ENCODE measurements at places on chromosomes 12 and 14.

DNA sequence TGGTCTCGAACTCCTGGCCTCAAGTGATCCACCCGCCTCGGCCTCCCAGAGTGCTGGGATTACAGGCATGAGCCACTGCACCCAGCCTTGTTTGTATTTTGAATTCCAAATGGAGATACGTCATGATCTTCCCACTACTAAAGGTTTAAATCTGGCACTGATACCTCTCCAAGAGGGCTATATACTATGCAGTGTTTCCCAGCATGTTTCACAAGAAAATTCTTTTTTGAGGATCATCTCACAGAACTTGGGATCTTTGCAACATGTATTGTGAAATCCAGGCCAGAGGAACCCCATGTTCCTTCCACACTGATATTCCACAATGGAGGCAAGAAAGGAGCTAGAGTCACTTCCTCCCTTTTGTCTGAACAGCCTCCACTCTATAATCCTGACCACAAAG lies 112.7 kb downstream of the NT5DC3 start:
- H3K27me3 ChIP-seq, result no peaks in the 10 kb centered on the region
- H3K4me3 ChIP-seq, result no peak overlapping the region
- H3K4me1 ChIP-seq, result no peaks in the 10 kb centered on the region
- no peak for DNase-seq
- no peaks in the 10 kb centered on the region for H3K36me3 ChIP-seq

- no peak for DNase-seq
- no peaks in the 10 kb centered on the region for H3K36me3 ChIP-seq
- no peak overlapping the region for H3K27ac ChIP-seq
- H3K4me3 ChIP-seq, result no peak overlapping the region
These were observed 25.5 kb upstream of the TXNRD1 start for GRCh38 chr12:104189915-104190555.

GRCh38 chr14:90760591-90761316 lies 55.5 kb downstream of the TTC7B start:
- H3K4me1 ChIP-seq, result peaks cover 2% of the 10 kb centered on the region
- peak; percentile 26 for DNase-seq
- H3K36me3 ChIP-seq, result no peaks in the 10 kb centered on the region
- no peak overlapping the region for H3K27ac ChIP-seq
- no peaks in the 10 kb centered on the region for H3K27me3 ChIP-seq
- H3K4me3 ChIP-seq, result no peak overlapping the region

DNA sequence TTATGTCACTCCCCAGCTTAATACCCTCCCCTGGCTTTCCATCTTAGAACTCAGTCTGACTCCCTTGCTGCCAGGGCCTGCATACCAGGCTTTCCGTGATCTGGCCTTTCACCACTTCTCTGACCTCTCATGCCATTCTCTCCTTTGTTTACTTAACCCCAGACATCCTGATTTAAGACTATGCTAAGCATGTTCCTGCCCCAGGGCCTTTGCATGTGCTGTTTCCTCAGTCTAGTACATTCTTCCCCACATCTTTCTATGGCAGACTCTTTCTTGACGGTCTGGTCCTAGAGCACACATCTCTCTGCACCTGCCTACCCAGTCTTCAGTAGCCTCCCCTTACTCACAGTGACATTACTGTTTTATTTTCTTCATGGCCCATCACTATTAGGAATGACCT lies 42.2 kb downstream of the PLXNC1 start:
- H3K27ac ChIP-seq, result no peak overlapping the region
- H3K4me1 ChIP-seq, result peaks cover 22% of the 10 kb centered on the region
- no peaks in the 10 kb centered on the region for H3K36me3 ChIP-seq
- no peaks in the 10 kb centered on the region for H3K27me3 ChIP-seq

DNA sequence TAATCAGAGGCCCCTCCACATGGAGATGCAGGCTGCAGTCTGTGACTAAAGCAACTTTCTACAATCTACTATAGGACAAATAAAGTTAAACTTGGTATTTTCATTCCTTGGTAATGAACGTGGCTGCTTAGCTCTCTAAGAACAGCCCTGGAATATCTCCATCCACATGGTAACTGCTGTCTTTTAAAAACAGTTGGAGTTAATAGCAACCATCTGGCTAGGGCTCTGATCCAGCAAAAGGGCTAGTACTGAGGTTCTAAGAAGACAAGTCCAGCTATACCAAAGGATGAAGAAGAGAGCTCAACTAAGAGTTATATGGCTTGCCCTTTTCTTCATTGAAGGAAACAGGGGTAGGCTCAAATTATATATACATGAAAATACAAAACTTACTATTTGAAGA lies 920.1 kb downstream of the FLRT2 start:
- H3K27ac ChIP-seq, result no peak overlapping the region
- no peak for DNase-seq
- H3K4me1 ChIP-seq, result no peaks in the 10 kb centered on the region

GRCh38 chr12:56877195-56878009 lies 56.8 kb downstream of the SDR9C7 start:
- H3K4me3 ChIP-seq, result no peak overlapping the region
- no peak for DNase-seq
- H3K27me3 ChIP-seq, result no peaks in the 10 kb centered on the region
- H3K27ac ChIP-seq, result no peak overlapping the region
- H3K4me1 ChIP-seq, result peaks cover 8% of the 10 kb centered on the region

DNA sequence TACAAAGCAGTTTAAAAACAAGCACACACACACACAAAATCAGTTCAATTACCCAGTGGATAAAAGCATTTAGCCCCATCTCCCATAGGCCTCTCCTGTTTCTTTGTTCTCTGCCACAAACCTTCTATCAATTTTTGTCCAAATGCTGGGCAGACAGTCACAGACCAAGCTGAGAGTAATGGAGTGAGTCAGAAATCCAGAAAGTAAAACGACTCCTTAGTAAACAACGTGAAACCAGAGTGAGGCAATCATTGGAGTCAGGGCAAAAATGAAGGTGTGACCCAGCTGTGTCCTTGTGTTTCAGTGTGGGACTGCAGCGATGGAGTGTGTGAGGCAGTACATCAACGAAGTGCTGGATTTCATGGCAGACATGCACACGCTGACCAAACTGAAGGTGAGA lies 102.0 kb downstream of the PRIMA1 start:
- H3K4me1 ChIP-seq, result no peaks in the 10 kb centered on the region
- H3K4me3 ChIP-seq, result no peak overlapping the region
- DNase-seq, result no peak
- H3K36me3 ChIP-seq, result no peaks in the 10 kb centered on the region
- H3K27ac ChIP-seq, result no peak overlapping the region

DNA sequence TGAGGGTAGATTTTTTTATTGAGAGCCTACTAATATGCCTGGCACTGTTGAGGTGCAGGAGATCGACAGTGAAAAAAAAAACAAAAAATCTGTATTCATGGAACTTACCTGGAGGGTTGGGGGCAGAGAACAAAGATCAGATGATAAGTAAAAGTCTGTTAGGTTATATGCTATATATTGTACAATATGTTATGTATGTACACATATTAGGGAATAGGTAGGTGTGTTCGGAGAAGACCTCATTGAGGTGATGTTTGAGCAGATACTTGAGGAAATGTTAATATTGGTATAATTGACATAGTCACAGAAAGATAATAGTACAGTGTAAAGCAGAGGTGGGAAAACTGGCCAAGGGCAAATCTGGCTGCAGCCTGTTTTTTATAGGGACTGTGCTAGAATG lies 5.6 kb downstream of the ARF6 start:
- H3K4me3 ChIP-seq, result no peak overlapping the region
- H3K27ac ChIP-seq, result no peak overlapping the region
- no peaks in the 10 kb centered on the region for H3K27me3 ChIP-seq
- no peak for DNase-seq
- H3K36me3 ChIP-seq, result peaks cover 45% of the 10 kb centered on the region

GRCh38 chr14:68079941-68080697 lies 260.5 kb downstream of the RAD51B start:
- DNase-seq, result no peak
- H3K27ac ChIP-seq, result no peak overlapping the region
- peaks cover 9% of the 10 kb centered on the region for H3K4me1 ChIP-seq
- no peaks in the 10 kb centered on the region for H3K36me3 ChIP-seq
- H3K27me3 ChIP-seq, result no peaks in the 10 kb centered on the region
- H3K4me3 ChIP-seq, result no peak overlapping the region

GRCh38 chr14:87008965-87009364 lies 984.0 kb downstream of the GALC start:
- H3K36me3 ChIP-seq, result no peaks in the 10 kb centered on the region
- no peaks in the 10 kb centered on the region for H3K27me3 ChIP-seq
- no peak overlapping the region for H3K4me3 ChIP-seq
- H3K4me1 ChIP-seq, result no peaks in the 10 kb centered on the region
- H3K27ac ChIP-seq, result no peak overlapping the region

GRCh38 chr12:73057428-73057827 lies 785.3 kb downstream of the TRHDE start:
- no peaks in the 10 kb centered on the region for H3K36me3 ChIP-seq
- H3K4me3 ChIP-seq, result no peak overlapping the region
- no peak for DNase-seq
- H3K27ac ChIP-seq, result no peak overlapping the region

DNA sequence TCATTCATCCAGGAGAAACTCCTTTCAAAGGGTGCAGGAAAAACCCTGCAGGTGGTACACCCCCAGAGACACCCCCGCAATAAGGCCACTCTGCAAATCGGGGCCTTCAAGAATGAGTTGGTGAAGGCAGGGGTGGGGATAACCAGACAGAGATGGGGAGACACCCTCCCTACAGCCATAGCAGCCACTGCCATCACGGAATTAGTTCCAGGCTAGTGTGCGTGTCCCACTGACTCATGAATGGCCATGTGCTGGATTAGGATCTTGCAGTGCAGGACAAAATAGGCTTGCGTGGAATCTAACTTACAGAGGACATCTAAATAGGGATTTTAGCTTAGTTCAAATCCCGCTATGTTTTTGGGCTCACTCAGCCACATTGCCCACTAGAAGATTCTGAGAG lies 37.8 kb downstream of the SPRING1 start:
- H3K27me3 ChIP-seq, result no peaks in the 10 kb centered on the region
- no peak overlapping the region for H3K4me3 ChIP-seq
- no peak overlapping the region for H3K27ac ChIP-seq
- no peaks in the 10 kb centered on the region for H3K36me3 ChIP-seq
- no peaks in the 10 kb centered on the region for H3K4me1 ChIP-seq

- DNase-seq, result no peak
- peaks cover 13% of the 10 kb centered on the region for H3K4me1 ChIP-seq
- H3K27ac ChIP-seq, result no peak overlapping the region
- H3K27me3 ChIP-seq, result no peaks in the 10 kb centered on the region
These were observed 5.6 kb downstream of the AACS start for GRCh38 chr12:125070661-125071390.

GRCh38 chr12:645563-646071 lies 17.6 kb downstream of the NINJ2 start:
- H3K4me1 ChIP-seq, result no peaks in the 10 kb centered on the region
- no peak overlapping the region for H3K4me3 ChIP-seq
- H3K36me3 ChIP-seq, result no peaks in the 10 kb centered on the region
- no peak overlapping the region for H3K27ac ChIP-seq
- H3K27me3 ChIP-seq, result no peaks in the 10 kb centered on the region

DNA sequence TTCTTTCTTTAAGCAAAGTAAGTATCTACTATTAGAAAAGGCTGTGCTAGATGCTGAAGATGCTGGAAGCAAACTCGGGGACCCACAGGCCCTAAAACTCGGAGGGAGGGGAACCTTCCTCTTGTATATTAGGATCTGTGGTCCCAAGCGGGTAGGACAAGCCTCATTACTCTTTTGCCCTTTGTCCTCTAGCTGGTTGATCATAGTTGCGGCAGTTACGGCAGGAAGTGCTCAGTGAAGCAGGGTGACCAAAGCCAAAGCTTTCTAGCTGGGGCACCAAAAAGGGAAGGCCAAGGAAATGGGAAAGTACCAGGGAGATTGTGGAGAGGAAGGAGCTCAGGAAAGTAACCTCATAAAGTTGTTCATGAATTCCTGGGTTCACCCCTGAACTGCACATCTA lies 76.3 kb downstream of the SCFD1 start:
- no peaks in the 10 kb centered on the region for H3K4me1 ChIP-seq
- no peak overlapping the region for H3K4me3 ChIP-seq
- no peak for DNase-seq
- H3K27ac ChIP-seq, result no peak overlapping the region

DNA sequence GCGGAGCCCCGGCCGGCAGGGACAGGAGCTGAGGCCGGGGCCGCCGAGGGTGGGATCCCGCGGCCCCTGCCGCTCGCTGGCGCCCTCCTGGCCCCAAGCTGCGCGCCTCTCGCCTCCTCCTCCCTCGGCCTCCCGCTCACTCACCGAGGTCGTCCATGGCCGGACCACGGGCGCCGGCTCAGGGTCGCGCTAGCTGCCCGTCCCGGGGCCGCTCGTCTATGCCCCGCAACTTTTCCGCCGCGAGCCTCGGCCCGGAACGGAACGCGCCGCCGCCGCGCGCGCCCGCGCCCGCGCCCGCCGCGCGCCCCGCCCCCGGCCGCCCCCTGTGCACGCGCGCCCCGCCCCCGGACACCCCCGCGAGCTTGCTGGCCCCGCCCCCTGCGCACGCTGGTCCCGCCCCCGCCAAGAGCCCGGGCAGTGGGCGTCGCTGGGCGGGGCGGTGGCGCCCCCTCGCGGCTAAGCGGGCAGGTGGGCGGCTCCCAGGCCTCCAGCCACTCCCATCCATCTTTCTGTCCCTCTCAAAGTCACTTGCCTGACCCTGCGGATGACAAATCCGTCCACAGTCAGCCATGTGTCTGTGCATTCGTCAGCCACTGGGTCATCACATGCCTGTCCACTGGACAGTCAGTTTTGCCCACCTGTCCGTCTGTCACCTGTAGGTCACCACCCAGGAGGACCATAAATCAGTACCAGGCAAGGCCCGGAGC lies at the start of gene PXN:
Gene PXN (minus strand): TSS at position 258 of the 707 bp plus-strand sequence. CDS start 101 bp downstream, at position 157.
- H3K4me3 ChIP-seq, result peak within 1 kb of the TSS; percentile 98
- H3K36me3 ChIP-seq, result no peaks in the 10 kb centered on the region
- H3K27me3 ChIP-seq, result no peaks in the 10 kb centered on the region
- H3K27ac ChIP-seq, result no peak within 1 kb of the TSS
- H3K4me1 ChIP-seq, result peaks cover 16% of the 10 kb centered on the region
- DNase-seq, result peak; percentile 85

GRCh38 chr14:75254901-75255584 lies 23.6 kb upstream of the FOS start:
- DNase-seq, result no peak
- no peak overlapping the region for H3K27ac ChIP-seq
- no peaks in the 10 kb centered on the region for H3K27me3 ChIP-seq
- H3K4me3 ChIP-seq, result no peak overlapping the region
- H3K4me1 ChIP-seq, result peaks cover 8% of the 10 kb centered on the region

DNA sequence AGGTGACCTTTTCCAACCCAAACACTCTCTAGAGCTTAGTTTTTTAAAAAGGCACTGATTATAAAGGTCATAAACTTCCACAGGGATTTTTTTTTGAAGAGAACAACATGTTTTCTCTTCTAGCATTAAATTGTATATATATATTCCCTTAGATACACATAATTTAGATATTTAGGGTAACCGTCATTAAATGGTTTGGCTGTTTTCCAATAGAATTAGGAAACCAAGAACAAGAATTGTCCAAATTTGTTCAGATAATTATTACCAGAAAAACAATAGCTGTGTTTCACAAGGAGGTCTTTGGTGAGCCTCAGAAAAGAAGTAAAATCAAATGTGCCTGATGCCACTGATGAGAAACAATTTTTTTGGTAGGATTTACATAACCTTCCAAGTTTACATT lies 26.9 kb downstream of the LMO3 start:
- H3K27me3 ChIP-seq, result no peaks in the 10 kb centered on the region
- H3K27ac ChIP-seq, result no peak overlapping the region
- peaks cover 2% of the 10 kb centered on the region for H3K4me1 ChIP-seq
- DNase-seq, result no peak

Measured in neuronal stem cell (in vitro differentiated cells).